EL (cell line): ENCODE measurements at places on chromosomes 6 and 20.

DNA sequence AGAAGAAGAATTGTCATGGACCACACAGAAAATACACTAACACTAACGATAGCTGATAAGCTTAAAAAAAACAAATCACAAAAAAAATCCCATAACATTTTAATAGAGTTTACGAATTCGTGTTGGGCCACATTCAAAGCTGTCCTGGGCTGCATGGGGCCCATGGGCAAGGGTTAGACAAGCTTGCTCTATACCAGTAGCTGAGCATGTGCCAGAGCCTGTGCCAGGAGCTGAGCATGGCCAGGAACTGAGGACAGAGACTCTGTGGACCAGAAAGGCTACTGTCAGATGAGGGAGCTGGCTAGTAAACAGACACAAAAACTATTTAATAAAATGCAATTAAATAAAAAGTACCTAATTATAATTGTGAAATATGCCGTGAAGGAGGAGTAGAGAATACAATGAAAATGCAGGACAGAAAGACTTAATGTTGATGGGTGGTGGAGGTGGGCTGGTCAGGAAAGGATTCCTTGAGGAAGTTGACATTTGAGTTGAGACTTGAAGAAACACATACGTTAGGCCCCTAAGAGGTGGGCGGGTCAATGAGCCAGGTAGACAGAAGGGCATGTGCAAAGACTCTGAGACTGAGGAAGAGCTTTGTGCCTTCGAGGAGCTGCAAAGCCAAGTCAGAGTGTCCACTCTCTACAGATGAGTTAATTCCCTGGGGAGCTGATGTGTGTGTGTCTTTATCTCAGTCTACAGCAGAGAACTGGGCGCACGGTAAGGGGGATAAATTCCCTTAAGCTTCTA, 66.1 kb downstream of the JPH2 start:
- no peak for DNase-seq

DNA sequence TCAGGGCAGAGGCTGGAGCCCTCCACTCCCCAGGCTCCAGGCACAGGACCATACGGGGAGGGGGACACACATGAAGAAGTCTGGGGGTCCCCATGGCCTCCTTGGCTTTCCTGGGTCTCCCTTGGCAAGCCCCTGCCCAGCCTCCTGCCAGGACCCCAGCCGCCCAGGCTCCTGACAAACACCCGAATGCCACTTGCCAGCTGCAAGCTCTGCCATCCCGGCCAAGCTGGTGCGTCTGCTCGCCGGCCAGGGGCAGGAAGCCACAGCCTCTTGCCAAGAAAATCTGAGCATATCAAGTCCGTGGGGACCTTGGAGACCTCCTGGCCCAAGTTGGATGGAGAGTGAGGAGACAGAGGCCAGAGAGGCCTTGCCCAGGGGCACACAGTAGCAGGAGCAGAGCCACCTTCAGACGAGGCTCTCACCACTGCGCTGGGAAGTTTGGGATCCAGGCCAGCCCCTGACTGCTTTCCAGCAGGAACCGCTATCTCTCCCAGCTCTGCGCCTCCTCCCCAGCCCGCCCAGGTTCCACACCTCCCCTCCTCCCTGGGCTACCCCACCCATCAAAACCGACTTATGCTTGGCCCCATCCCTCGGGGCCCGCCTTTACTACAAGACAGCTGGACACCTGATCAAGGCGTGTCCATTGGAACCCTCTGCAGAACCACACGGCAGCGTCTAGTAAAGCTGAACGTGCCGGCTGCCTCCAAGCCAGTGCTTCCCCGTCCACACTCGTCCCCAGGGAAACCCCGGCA, 80.2 kb downstream of the GRM4 start:
- no peak for DNase-seq

DNA sequence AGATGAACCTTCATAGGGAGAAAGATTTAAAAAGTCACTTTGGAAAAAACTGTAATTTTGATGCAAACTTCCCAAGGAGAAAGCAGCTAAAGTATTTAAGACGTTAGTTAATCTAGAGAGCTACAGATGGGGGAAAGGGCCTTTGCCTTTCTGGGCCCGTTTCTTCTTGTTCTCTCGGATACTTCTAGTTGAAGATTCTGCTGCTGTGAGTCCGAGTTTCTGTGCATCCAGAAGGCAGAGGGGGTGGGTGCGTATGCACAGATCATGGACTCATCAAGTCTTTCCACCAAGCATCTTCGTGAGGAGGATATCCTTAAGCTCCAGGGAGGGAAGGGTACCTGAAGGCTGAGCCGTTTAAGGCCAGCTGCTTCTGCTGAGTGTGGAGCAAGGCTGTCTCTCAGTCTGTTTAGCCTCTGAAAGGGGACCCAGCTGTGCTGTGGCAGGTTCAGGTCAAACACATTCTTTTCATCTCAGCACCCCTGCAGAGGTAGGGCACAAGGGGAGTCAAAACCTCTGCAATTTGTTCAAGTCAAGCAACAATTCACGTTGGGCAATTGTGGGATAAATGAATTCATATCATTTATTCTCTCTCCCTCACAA, 4.3 kb downstream of the LAMP5 start:
- no peak for DNase-seq

DNA sequence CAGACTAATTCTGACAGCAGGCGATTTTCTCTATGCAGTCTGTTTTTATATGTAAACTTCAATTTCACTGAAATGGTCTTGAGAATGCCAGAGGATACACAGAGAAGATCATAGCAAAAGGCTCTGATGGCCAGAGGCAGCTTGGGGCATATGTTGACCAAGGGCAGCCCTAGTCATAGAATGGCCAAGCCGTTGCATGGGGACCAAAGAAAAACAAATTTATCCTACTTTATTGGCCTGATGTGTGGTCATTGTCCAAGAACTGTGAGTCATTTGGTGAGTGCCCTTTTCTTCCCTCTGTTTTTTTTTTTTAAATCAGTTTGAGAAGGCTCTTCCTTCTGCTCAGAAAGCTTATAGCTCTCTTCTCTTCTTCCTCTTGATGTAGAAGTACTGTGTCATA, 5.8 kb downstream of the HDGFL1 start:
- peak; percentile 48 for DNase-seq

- no peak for DNase-seq
Measured at GRCh38 chr6:163314791-163315470, 99.6 kb upstream of the QKI start.

- DNase-seq = no peak
Measured at GRCh38 chr6:170221753-170222400, 69.0 kb downstream of the DLL1 start.

DNA sequence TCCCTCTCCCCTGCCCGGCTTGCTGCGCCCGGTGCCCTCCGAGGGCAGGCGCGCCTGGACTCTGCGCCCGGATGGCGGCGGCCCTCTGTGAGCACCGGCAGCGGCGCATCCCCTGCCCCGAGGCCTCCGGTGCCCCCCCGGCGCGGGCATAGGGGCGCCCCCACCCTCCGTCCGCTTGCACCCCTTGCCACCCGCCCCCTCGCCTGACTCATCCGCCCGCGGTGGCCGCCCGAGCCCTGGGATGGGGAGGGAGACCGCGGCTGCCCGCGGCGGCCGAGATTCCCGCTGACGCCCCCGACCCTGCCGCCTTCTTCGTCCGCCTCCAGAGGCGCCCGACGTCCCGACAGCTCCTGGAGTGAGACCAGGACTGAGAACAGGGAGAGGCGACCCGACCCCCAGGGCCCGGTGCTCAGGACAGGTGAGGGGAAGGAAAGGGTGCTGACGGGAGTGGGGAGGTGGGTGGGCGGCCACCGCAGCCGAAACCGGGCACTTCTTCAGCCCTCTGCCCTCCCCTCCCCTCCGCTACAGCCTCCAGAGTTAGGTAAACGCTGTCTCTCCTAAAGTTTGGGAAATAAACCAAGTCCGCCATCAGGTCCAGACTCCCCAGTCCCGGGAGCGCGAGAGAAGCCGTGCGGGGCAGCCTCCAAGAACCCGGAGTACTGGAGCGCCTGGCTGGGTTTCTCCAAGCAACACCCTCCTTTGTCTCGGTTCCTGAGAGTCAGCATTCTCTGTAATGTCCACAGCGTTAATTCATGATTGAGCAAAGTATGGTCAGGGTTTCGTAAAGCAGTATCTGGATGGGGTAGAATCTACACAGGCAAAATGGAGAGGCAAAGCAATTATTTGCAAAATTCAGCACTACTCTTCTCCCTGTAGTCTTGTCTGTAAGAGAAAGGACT, 539 bp downstream of the TMEM200A start:
- DNase-seq = peak; percentile 73

- DNase-seq = peak; percentile 63
Measured at GRCh38 chr20:48338717-48339116, 489.1 kb downstream of the PREX1 start.

DNA sequence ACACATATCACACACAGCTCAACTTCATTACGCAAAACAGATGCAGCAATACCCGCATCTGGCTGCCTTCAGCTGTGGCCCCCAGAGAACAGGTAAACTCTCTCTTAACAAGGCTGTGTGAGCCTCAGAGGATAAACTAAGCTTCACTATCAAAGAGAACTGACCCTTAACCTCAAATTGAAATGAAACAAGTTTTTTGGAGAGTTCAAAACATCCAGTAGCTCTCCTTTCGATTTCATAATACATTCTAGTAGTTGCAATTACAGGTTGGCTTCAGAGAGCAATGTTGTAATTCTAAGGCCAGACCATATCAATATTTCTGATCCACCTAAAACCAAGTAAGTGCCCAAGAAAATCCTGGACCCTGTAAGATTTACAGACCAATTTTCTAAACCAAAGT, 113.5 kb downstream of the FAXC start:
- DNase-seq = no peak

- DNase-seq = no peak
Measured at GRCh38 chr20:50977066-50978021, 18.7 kb downstream of the MOCS3 start.

DNA sequence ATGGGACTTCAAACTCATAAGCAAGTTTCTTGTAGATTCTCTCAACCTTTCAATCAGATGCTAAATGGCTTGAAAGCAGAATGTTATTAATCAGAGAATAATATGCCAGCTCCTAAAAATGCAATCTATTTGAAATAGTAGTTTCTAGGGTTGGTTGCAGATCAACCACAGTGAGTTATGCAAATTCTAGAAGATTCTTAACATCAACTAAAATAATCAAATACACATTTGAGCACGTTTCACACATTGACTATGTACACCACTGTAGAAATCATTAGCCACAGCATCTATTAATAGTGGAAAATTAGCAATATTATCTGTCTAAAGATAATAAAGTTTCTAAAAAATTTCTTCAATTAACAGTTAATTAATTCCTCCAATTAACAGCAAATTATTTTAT, 141.9 kb upstream of the GJE1 start:
- DNase-seq = no peak

DNA sequence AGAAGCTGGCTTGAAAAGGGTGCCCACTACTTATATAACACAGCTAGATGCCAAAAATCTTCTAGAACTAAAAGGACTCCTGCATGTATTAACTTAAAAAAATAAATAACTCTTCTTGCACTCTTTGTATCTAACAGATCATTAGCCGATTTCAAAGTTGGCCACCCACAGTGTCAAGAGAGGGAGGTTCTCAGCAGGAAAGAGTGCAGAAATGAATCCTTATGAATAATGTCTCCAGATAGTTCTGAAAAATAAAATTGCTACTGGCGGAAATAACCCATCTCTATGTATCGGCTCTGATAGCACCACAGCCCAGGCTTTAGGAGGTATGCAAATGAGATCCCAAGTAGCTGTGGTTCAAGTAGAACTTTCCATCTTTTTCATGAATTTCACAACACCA, 232.7 kb downstream of the PHF3 start:
- DNase-seq = no peak

DNA sequence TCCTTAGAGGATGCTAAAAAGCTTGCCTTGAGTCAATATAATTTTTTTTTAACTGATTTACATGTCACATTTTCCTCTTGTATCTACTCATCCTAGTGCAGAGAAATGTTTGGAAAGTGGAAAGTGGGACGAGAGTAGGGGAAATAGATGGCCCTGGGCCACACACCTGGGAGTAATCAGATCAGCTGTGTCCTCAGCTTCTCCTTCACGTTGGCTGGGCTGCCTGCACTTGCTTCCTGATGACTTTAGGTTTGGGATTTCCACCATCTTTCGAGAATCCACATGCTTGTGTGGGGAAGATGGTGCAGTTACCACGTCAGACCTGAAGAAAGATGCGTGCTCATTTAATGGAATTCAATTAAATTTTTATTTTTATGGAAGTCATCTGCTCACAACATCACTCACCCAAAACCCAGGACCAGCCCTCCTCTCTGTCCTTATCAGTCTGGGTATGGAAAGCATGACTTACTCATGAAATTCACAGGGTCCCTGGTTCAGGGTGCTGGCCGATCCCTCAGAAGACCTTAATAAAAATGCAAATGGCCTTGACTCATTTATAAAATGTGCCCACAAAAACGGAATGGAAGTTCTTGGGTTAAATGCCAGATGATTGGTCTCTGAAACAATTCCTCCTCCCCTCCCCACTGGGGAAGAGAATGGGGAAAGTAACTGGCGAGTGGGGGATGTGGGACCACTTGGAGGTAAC, 74.5 kb upstream of the TIAM2 start:
- DNase-seq = peak; percentile 27

DNA sequence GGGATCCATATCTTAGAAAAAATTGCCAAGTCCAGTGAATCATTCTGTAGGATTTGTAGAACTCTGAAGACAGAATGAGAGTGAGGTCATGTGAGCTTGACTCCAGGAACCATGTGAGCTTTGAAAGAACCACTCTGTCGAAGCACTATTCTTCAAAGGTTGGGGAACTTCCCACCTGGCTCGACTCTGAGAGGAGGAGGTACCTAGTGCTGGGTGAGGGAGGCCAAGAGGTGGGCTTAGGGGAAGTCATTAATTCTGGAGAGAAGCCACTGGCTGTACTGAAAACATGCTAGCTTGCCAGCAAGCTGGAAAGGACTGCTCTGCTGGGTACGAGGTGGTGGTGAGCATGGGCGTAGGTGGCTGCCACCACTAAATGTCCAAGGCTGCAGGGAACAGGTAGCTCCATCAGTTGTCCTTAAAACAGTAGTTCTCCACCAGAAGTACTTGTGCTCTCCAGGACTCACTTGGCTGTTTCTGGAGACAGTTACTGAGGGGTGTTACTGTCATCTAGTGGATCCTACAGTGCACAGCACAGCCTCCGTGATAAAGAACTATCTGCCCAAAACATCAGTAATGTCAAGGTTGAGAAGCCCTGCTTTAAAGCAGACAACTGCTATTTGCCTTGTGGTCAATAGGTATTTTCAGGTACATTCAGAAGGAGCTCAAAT, 34.7 kb upstream of the SYNJ2 start:
- DNase-seq = peak; percentile 28

- DNase-seq = no peak
Measured at GRCh38 chr6:141097471-141097870, 1035.3 kb upstream of the GJE1 start.
